Breast epithelium (tissue), 4 donors: ENCODE measurements at places on chromosomes 2 and 18. TPM values are rescaled to one million over a fixed set of nuclear protein-coding genes. Genes with fewer than 3 reads are reported as not detected.

The CASP8 gene
- total RNA-seq = 18.2 TPM

The UGT1A10 gene
- not detected for total RNA-seq

The NAT8 gene
- total RNA-seq = not detected

The CTIF gene
- 78.9 TPM for total RNA-seq

The DSEL gene
- total RNA-seq = 13.8 TPM

The ANKRD30B gene
- total RNA-seq = 11.5 TPM

The SYT4 gene
- not detected for total RNA-seq

The FAP gene
- total RNA-seq = 22.4 TPM

The PHOSPHO2 gene
- 17.4 TPM for total RNA-seq

The TRIM43 gene
- not detected for total RNA-seq

The CRYBA2 gene
- total RNA-seq = not detected

The SERPINB12 gene
- not detected for total RNA-seq

The ALPI gene
- total RNA-seq = not detected

The MPP4 gene
- total RNA-seq = not detected

The LINC00305 gene
- total RNA-seq = not detected

The VSNL1 gene
- 6.9 TPM for total RNA-seq

The IL37 gene
- total RNA-seq = not detected

The INO80B gene
- total RNA-seq = 26.2 TPM

The GORASP2 gene
- 31.4 TPM for total RNA-seq

The PLCL1 gene
- 11.1 TPM for total RNA-seq

The FHL2 gene
- 98.2 TPM for total RNA-seq

The REG3A gene
- not detected for total RNA-seq

The ABCG5 gene
- not detected for total RNA-seq
